Cortex of kidney (tissue), 1 donor: ENCODE measurements at places on chromosomes 11 and 22.

DNA sequence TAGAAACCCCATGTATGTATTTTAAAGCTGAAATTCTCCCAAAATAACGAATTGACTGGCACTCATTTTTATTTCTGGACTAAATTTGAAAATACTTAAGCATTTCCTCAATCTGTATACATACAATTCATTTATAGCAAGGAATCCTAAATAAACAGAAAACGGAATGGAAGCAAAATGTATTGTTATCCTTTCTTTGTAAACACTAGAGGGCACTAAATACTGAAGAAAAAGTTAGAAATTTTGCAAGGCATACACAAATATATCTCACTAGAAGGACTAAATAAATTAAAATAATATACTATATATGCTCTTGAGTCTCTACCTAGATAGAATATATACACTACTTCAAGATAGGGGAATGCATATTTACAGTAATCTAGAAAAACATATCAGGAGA, 23.1 kb upstream of the ANO5 start:
- DNase-seq = no peak

DNA sequence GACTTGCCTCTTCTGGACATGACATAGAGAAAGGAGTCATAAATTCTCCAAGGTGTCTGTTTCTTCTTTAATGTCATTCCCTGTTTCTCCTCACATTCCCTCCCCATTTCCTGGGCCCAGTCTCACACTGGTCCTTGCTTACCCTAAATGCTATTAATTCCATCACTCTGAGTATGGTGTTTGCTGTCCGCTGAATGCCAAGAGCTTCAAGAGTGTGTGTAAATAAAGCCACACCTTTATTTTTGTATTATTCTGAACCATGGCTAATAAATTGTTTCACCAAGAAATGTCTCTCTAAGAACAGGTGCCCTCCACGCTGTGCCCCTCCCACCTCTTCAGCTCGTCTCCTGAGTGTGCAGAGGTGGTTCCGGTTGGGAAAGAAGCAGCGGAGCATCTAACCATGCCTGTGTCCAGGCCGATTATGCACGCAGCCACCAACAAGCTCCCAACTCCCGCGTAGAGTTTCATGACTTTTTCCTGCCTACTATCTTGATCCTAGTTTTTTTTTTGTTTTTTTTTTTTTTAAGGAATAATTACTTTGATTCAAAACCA, 8.6 kb downstream of the TMEM121B start:
- DNase-seq = no peak

DNA sequence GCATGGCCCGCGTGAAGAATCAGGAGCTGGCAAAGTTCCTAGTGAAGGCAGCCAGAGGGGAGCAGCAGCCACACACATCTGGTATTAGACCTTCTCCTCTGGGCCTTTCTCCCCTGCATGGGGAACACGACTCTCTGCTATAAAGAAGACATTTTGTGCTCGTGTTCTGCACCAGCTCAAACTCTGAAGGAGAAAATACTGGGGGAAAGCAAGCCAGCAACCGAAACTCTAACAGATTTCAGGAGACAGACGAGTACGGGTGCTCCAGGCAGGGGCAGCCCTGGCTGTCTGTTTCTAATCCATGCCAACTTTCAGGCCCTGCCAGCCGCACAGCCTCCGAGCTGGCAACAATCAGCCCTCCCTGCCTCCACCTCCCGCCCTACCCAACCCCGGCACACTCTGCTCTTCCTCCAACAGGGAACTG, 296.3 kb downstream of the BRD1 start:
- no peak for DNase-seq

- no peak for DNase-seq
Measured at GRCh38 chr11:34068111-34068510, 16.6 kb downstream of the CAPRIN1 start.

DNA sequence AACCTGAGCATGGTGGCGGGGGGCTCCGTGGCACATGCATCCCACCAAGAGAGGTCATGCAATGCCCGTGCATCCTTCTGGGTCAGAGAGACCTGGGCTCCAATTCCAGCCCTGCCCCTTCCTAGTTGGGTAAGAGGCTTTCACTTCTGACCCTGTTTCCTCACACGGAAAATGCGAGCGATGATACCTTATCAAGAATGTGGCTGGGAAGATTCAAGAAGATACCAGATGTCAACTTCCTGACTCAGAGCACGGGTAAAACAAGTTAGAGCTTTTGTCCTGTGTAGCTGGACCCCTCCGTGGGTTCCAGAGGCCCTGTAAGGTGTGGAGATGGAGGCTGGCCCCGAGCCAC, 8.7 kb upstream of the DGKZ start:
- no peak for DNase-seq

DNA sequence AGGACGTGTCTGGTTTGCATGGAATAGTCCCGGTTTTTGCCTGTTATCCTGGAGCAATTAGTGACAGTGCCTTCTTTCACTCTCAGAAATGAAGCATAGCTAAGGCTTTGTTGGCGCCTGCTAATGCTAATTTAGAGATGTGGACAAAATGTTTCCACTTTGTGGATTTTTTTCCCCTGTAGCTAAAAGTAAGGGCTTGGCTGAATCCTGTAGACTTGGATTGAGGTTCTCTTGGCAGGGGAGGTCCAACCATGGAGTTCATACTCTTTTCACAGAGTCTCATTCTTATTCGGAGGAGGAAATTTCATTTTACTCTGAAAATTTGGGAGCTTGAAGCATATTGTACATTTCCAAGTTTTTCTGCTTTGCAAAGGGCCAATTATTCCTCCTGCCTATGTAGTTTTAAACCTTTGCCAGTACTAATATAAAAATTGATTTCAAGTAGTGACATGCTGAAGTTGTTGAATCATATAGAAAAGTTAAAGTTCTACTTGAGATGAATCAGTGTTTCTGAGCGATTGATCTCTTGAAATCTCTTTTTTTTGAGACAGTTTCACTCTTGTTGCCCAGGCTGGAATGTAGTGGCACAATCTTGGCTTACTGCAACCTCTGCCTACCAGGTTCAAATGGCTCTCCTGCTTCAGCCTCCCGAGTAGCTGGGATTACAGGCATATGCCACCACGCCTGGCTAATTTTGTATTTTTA, 20.0 kb downstream of the PPFIA1 start:
- no peak for DNase-seq

DNA sequence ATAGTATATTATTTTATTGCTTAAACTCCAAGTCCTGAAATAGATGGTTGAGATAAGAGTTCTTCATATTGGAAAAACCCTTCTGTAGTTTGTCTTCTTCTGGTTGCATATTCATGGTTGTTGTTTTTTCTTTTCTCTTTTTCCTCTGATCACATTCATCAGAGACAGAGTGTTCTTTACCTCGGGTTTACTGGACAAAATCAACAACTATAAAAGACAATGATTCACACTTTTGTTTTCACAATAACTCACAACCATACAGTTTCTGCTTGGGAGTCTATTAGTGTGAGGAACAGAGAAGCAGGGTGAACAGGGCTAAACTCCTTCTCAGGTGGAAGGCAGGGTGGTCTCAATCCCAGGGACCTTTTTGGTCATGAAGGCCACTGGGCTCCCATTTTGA, 2.6 kb upstream of the SLC22A25 start:
- no peak for DNase-seq

GRCh38 chr11:59984368-59984767, 20.5 kb downstream of the OOSP4A start:
- DNase-seq = no peak

DNA sequence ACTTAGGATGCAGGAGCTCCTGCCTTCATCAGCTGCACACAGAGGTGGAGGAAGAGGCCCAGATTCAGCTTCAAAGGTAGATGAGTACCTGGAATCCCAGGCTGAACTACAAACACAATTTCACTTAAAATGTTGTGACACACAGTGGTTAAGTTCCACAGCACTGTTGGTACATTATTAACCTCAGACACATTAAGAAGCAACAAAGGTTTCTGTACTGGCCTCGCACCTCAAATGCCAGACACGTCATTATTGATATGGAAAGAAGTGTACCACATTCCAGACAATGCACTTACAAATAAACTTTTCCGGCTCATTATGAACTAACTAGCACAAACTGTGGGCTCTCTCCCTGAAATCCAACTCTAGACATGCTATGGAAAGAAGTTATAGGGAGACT, 34.6 kb downstream of the PRDM10 start:
- no peak for DNase-seq

GRCh38 chr11:99742501-99742900, 721.8 kb downstream of the CNTN5 start:
- no peak for DNase-seq

DNA sequence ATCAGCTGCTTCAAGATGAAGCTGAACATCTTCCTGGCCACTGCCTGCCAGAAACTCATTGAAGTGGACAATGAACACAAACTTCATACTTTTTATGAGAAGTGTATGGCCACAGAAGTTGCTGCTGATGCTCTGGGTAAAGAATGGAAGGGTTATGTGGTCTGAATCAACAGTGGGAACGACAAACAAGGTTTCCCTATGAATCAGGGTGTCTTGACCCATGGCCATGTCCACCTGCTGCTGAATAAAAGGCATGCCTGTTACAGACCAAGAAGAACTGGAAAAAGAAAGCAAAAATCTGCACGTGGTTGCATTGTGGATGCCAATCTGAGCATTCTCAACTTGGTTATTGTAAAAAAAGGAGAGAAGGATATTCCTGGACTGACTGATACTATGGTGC, 22.2 kb upstream of the BIRC3 start:
- DNase-seq = no peak

- no peak for DNase-seq
Measured at GRCh38 chr11:70240337-70240736, 30.2 kb upstream of the PPFIA1 start.

- no peak for DNase-seq
Measured at GRCh38 chr11:61914471-61915171, 2.7 kb downstream of the RAB3IL1 start.
